ENCODE measurements at places on chromosomes 12 and 14. TPM values are rescaled to one million over a fixed set of nuclear protein-coding genes. Genes with fewer than 3 reads are reported as not detected.

Gene WASHC3
- 36.8 TPM for total RNA-seq

Gene CELA1
- not detected for total RNA-seq

Gene CD163
- not detected for total RNA-seq

Gene DPY19L2
- total RNA-seq, result 6.0 TPM

Gene TRIM9
- total RNA-seq, result 0.79 TPM

Gene MUCL1
- not detected for total RNA-seq

Gene PGAM5
- total RNA-seq, result 59.6 TPM

Gene SERPINA3
- not detected for total RNA-seq

Gene BDKRB2
- total RNA-seq, result not detected

Gene ALG10B
- total RNA-seq, result 15.0 TPM

Gene AQP6
- not detected for total RNA-seq

Gene SLC25A29
- 15.9 TPM for total RNA-seq

Gene OSBPL8
- 104 TPM for total RNA-seq

Gene FERMT2
- 0.41 TPM for total RNA-seq

Gene RNF10
- total RNA-seq, result 217 TPM

Gene BCL11B
- 53.0 TPM for total RNA-seq

Gene FGF6
- not detected for total RNA-seq

Gene PTCSC3
- total RNA-seq, result not detected

Gene GPX2
- not detected for total RNA-seq

Gene SLC25A47
- not detected for total RNA-seq

Gene RAN
- 1,047 TPM for total RNA-seq

Gene PDE3A
- not detected for total RNA-seq

Gene TAS2R42
- not detected for total RNA-seq

Gene KDM2B
- 63.8 TPM for total RNA-seq

Gene SOS2
- 19.7 TPM for total RNA-seq

Gene TOMM20L
- total RNA-seq, result not detected

Gene BHLHE41
- total RNA-seq, result not detected

Gene LMNTD1
- not detected for total RNA-seq

Measured in activated CD8-positive, alpha-beta memory T cell treated with anti-CD3 and anti-CD28 coated beads, Interleukin-2, amount 10 ng/mL, durations not matched to agents 7 days and 5 days (primary cell).